ENCODE measurements at places on chromosomes 5 and 9.
A peak's percentile ranks its signal among the peaks of the same experiment; 100 is the strongest.

DNA sequence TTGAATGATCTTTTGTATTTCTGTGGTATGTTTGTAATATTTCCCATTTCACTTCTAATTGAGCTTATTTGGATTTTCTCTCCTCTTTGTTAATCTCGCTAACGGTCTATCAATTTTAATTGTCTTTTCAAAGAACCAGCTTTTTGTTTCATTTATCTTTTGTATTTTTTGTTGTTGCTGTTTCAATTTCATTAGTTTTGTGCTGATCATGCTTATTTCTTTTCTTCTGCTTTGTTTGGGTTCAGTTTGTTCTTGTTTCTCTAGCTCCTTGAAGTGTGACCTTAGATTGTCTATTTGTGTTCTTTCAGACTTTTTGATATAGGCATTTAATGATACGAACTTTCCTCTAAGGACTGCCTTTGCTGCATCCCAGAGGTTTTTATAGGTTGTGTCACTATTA is 28.4 kb upstream of the SNCAIP start:
- no peak for DNase-seq

DNA sequence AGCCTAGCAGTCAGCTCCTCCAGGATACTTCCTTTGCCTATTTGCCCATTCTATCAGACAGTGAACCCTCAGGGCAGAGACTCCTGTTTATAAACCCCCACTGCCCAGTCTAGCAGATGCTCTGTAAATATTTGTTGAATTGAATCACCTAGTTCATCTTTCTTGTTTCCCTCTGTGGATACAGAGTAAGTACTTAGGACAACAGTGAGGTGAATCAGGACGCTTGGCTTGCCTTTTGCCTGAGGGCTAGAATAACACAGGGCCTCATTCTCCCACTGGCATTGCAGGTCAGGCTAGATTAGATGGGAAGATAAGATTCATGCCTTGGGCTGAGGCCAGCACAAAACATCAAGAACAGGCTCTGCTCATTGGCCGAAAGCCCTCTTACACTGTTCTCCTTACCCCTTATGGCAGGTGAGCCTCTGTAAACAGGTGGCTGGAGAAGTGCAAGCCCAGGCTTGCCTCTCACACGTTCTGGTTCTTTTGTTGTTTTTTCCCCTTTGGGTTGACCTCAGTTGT is 22.2 kb downstream of the TNFSF8 start:
- no peak for DNase-seq

GRCh38 chr5:55123365-55123764 is 20.9 kb downstream of the GZMA start:
- no peak for DNase-seq

DNA sequence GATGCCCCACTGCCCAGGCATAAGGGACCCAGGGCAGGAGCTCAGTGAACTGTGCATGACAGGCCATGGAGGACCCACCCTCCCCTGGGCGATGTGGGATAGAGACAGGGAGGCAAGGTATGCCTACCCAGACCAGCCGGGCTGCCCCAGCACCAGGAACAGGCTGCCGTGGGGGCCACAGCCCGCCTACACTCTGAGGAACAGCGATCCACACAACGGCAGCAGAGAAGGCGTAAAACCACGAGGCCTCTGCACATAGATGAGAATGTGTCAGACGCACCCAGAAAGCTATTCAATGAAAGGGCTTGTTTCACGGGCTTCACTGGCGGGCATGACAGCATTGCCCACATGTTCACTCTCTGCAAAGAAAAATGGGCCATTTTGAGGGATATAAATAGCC is 49.5 kb downstream of the SEMA4D start:
- no peak for DNase-seq

DNA sequence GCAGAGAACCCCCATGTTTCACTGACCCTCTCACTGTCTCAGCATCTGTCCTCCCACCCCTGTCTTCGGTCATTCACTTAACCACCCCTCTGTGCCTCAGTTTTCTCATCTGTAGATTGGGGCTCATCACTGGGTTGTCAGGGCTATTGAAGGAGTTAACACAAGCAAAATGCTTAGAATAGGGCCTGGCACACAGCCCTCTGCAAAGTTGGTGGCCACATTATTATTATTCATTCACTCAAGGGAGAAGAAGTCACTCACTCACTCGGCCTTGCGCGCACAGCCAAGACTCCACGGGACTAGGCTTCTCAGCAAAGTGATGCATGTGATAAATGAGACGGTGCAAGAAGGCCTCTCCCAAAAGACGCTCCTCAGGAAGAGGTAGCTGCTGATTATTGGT is 8.0 kb downstream of the PDGFRB start:
- no peak for DNase-seq

DNA sequence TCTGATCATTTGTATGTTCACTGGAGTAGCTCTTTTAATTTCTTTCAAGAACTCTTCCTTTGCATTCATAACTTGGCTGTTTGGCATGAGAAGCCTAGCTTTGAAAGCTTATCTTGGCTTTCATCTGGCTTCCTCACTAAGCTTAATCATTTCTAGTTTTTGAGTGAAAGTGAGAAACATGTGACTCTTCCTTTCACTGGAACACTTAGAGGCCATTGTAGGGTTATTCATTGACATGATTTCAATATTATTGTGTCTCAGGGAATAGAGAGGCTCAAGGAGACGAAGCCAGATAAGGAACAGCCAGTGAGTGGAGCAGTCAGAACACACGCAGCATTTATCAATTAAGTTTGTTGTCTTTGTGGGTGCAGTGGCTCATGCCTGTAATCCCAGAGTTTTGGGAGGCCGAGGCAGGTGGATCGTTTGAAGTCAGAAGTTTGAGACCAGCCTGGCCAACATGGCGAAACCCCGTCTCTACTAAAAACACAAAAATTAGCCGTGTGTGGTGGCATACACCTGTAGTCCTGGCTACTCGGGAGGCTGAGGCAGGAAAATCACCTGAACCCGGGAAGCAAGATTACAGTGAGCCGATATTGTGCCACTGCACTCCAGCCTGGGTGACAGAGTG is 98.3 kb downstream of the UGCG start:
- DNase-seq, result no peak

- peak; percentile 56 for DNase-seq
Measured at GRCh38 chr9:129863059-129863690, 27.9 kb downstream of the USP20 start.

DNA sequence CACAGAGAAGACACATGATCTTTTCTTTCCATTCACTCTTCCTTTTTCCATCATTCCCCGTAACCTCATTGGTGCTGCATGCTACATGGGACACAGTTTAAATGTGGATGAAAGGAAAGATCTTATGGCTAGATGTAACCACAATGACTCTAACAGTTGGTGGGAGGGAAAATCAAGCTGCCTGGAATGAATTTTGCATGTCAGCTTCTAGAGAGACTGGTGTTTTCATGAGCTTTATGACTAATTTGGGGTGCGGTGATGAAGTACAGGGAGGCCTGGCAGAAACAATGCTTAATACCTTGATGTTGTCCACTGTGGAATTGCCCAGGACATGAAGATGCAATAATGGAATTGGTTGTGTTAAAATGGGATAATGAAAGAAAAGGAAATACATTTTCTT is 55.9 kb upstream of the MYO10 start:
- DNase-seq, result no peak

DNA sequence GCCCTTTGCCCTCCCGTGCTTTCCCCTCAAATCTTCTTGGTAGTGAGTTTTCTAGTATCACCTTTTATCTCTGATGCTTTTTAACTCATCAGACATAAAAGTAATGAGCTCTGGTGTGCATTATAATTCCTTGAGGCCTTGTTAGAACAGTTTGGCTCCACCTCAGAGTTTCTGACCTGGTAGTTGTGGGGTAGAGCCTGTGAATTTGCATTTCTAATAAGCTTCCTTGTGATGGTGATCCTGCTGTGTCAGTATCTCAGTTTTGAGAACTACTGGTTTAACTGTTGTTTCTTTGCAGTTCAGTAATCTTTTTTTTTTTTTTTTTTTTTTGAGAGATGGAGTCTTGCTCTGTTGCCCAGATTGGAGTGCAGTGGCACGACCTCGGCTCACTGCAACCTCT is 31.1 kb downstream of the UBE2D2 start:
- DNase-seq, result no peak

GRCh38 chr5:175683231-175683630 is 25.4 kb downstream of the HRH2 start:
- DNase-seq, result no peak

DNA sequence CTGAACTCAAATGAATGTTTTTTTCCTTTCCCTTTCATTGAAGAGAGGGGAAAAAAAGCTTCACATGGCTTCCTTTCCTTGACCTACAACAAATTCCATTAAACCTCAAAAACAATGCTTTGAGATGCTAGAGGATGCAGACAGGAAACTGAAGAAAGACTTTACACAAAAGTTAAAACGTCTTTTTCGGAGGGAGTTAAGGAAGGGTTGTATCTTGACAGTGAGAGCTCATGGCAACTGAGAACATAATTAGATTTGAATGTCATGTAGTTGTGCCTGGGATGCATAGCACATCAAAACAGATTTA is 66.4 kb downstream of the EBF1 start:
- no peak for DNase-seq

- peak; percentile 72 for DNase-seq
Measured at GRCh38 chr9:99253772-99254431, 31.8 kb downstream of the SEC61B start.

GRCh38 chr9:75914883-75915452 is 24.5 kb downstream of the PCSK5 start:
- DNase-seq, result no peak

Data from activated CD4-positive, alpha-beta T cell treated with anti-CD3 and anti-CD28 coated beads for 4 hours (primary cell).